Activated naive CD4-positive, alpha-beta T cell treated with anti-CD3 and anti-CD28 coated beads, Interleukin-2, amount 50 U/mL, for 72 hours (primary cell): ENCODE measurements at places on chromosomes 3 and 15.
A peak's percentile ranks its signal among the peaks of the same experiment; 100 is the strongest.

DNA sequence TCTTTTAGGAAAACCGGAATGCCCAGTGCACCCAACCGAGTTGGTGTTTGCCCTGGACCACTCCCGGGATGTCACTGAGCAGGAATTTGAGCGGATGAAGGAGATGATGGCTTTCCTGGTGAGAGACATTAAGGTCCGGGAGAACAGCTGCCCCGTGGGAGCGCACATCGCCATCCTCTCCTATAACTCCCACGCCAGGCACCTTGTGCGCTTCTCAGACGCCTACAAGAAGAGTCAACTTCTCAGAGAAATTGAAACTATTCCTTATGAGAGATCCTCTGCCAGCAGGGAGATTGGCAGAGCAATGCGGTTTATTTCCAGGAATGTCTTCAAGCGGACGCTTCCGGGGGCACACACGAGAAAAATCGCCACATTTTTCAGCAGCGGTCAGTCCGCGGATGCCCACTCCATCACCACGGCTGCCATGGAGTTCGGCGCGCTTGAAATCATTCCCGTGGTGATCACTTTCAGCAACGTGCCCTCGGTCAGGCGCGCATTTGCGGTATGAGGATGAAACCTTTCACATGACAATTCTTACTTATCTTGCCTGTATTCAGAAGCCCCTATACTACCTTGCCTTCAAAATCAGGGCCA lies 97.5 kb downstream of the PIK3R4 start:
- no peak for DNase-seq

DNA sequence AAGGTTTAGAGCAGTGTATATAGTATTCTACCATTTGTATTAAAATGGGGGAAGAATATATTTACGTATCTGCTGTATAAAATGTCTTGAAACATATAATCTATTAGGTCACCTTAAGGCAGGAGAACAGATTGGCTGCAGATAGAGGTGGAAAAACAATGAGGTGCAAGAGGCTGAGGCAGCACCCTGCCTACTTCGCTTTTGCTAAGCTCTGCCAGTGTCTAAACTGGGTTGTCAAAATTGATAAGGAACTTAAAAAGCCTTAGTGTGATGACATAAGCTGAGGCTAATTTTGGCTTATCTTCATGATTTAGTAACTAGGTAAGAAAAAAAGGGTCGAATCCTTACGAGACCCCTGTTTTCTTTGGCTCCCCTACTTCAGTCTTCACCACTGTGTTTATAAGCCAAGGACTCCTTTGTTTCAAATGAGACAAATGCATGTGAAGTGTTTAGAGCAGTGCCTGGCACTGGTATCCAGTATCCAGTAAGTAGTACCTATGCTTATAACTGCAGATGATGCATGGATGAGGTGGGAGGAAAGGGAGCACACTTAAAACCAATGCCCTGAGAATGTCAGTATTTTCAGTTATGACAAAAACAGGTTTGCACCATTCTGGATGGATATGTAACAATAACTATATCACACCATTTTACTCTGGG lies 45.7 kb downstream of the ARMC8 start:
- DNase-seq = no peak

GRCh38 chr15:70906842-70907241 lies 14.2 kb downstream of the LRRC49 start:
- no peak for DNase-seq

- DNase-seq = no peak
Observed at GRCh38 chr3:184333190-184333589, 4.2 kb upstream of the FAM131A start.

DNA sequence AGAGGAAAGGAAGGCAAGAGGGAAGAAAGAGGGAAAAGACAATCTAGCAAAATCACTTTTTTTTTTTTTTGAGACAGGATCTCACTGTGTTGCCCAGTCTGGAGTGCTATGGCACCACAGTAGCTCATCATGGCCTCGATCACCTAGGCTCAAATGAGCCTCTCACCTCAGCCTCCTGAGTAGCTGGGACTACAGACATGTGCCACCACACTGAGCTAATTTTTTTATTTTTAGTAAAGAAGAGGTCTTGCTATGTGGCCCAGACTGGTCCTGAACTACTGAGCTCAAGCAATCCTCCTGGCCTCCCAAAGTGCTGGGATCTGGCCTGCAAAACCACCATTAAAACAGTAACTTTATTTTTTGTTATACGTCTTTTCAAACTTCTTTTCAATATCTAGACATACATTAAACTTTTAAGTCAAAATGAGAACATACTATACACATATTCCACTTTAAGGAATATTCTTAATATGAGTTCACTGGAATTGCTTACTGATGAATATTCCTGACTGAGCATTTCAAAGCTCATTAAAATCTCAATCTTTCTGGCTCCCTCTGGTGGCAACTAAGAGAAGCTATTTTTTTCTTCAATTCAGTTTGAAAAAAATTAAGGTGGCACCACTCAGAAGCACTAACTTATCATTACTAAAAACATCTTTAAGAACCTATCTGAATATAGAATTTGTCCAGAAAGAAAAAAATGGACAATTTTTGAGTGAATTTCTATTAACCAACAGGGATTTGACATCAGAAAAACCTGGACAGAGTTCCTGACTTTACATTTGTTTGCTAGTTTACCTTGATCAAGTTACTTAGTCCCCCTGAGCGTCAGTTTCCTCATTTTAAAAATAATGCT lies 40.9 kb downstream of the UACA start:
- DNase-seq = no peak

DNA sequence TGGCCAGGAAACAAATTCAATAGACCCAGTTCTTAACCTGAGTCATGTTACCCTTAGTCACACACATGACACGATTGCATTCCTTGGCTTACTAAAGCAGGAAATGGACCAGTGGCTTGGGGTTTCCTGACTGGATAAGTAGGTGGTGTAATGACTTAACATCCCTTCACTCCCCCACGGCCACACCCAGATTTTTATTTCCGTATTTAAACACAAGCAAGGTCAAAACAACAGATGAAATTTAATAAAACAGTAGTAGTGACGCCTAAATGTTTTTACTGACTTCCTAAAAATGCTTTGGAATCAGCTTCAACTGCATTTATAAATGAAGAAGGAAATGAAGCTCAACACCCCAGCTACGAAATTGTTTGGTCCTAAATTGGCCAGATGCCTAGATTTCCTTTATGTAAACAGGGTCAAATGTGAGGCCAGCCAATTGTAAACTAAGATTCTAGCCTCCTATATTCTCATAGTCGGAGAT lies 324.3 kb downstream of the CHST2 start:
- peak; percentile 29 for DNase-seq
